ENCODE measurements at places on chromosomes 6 and 20.

GRCh38 chr6:148081076-148081475 is 261.6 kb upstream of the SASH1 start:
- no peaks in the 10 kb centered on the region for H3K36me3 ChIP-seq
- H3K27me3 ChIP-seq, result peaks cover 11% of the 10 kb centered on the region
- H3K4me1 ChIP-seq, result no peaks in the 10 kb centered on the region
- no peak overlapping the region for H3K27ac ChIP-seq

- H3K27ac ChIP-seq, result no peak overlapping the region
- no peaks in the 10 kb centered on the region for H3K36me3 ChIP-seq
- DNase-seq, result no peak
These were observed 441.1 kb upstream of the JARID2 start for GRCh38 chr6:14804785-14805210.

- H3K27ac ChIP-seq, result no peak overlapping the region
- DNase-seq, result no peak
- H3K4me3 ChIP-seq, result no peak overlapping the region
- peaks cover 1% of the 10 kb centered on the region for H3K4me1 ChIP-seq
- peaks cover 65% of the 10 kb centered on the region for H3K27me3 ChIP-seq
- no peaks in the 10 kb centered on the region for H3K36me3 ChIP-seq
These were observed 34.2 kb upstream of the TBXT start for GRCh38 chr6:166201878-166202277.

DNA sequence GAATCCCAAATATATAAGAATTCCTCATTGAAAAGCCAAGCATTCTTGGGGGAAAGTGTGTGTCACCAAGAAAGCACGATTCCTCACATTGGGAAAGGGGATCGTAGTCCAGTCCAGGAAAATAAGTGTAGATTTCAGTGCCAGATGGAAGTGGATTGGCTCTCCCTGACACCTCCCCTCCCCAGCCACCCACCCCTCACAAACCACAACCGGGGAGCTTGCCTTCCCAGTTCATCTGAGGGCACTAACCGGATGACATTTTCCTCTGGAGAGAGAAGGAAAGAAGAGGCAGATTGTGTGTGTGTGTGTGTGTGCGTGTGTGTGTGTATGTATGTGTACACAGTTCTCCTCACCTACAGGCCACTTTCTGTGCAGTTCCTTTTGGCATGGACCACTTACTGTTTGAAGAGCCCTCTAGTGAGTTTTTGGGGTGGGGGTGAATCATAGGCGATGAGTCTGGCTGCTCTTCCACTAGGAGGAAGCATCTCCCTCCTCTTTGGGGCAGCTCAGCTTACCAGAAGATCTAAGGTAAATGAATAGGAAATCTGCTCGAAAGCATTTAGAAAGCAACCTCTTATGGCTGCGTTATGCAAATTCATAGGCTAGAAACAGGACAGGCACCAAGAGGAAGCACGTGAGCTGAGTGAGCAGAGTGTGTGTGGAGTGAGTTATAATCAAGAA is 20.8 kb downstream of the DAAM2 start:
- H3K27ac ChIP-seq, result no peak overlapping the region
- DNase-seq, result no peak
- H3K4me3 ChIP-seq, result no peak overlapping the region
- no peaks in the 10 kb centered on the region for H3K36me3 ChIP-seq

DNA sequence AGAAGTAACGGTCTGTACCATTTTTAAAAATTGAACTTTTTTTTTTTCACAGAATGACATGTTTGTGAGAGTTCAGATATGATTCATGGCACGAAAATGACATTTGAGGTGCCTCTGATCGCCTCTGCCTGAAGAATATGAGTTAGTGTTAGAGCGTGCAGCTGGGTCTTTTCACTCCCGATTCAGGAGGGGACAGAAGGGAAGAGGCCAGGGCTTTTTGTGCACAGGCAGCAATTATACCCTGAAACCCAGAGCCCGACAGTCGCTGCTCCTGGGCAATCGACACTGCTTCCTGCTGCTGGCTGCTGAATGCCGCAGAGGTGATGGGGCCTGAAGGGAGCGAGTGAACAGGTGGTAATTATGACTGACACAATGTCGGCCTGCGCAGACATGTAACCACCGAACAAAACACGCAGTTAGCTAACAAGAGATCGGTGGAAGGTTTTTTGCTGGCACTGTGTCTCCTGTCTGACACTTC is 652.0 kb upstream of the NOX3 start:
- H3K4me1 ChIP-seq, result no peaks in the 10 kb centered on the region
- DNase-seq, result no peak
- no peaks in the 10 kb centered on the region for H3K27me3 ChIP-seq
- no peaks in the 10 kb centered on the region for H3K36me3 ChIP-seq

- peaks cover 3% of the 10 kb centered on the region for H3K36me3 ChIP-seq
- H3K4me1 ChIP-seq, result no peaks in the 10 kb centered on the region
- no peak overlapping the region for H3K27ac ChIP-seq
- H3K27me3 ChIP-seq, result no peaks in the 10 kb centered on the region
- DNase-seq, result no peak
These were observed 184.9 kb upstream of the SNX9 start for GRCh38 chr6:157637941-157638662.

GRCh38 chr6:11771473-11772048 is 7.0 kb downstream of the ADTRP start:
- H3K27me3 ChIP-seq, result peaks cover 66% of the 10 kb centered on the region
- no peak overlapping the region for H3K4me3 ChIP-seq
- DNase-seq, result no peak
- no peak overlapping the region for H3K27ac ChIP-seq
- H3K4me1 ChIP-seq, result no peaks in the 10 kb centered on the region
- no peaks in the 10 kb centered on the region for H3K36me3 ChIP-seq

DNA sequence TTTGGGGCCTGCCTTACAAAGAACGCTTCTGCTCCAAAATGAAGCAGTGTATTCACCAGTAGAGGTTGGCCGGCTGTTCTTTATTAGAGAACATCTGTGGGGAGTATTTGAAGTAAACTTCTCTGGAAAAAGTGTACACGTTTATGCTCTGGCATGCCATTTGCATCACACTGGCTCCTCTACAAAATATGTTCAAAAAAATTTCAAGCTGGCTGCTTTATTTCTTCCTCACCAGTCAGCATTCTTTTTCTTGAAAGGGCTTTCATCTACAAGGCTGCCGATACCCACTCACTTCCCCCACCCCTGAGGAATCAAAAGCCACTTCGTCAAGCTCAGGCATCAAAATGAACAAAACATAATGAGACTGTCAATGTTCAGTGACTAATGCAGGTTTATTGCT is 294.1 kb downstream of the TFAP2B start:
- H3K4me3 ChIP-seq, result no peak overlapping the region
- no peaks in the 10 kb centered on the region for H3K36me3 ChIP-seq
- no peak for DNase-seq
- H3K27ac ChIP-seq, result no peak overlapping the region
- H3K27me3 ChIP-seq, result no peaks in the 10 kb centered on the region

DNA sequence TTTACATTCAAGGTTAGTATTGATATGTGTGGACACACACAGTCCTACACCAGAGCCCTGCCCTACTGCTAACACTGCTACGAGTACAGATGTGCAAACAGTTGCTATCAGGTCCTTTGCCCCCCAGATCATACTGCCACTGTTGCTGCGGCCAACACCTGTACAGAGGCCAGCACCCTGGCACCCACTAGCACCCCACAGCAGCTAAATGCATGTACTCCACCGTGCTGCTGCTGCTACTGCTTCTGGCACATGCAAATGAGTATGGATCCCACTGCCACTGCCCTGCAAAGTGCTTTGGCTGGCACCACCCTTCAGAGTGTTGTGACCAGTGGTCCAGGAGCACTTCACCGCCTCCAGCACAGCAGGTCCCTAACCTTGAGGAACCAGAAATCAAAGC is 621.9 kb downstream of the GRIK2 start:
- H3K27me3 ChIP-seq, result no peaks in the 10 kb centered on the region
- DNase-seq, result no peak
- H3K4me3 ChIP-seq, result no peak overlapping the region
- no peaks in the 10 kb centered on the region for H3K4me1 ChIP-seq
- no peak overlapping the region for H3K27ac ChIP-seq

DNA sequence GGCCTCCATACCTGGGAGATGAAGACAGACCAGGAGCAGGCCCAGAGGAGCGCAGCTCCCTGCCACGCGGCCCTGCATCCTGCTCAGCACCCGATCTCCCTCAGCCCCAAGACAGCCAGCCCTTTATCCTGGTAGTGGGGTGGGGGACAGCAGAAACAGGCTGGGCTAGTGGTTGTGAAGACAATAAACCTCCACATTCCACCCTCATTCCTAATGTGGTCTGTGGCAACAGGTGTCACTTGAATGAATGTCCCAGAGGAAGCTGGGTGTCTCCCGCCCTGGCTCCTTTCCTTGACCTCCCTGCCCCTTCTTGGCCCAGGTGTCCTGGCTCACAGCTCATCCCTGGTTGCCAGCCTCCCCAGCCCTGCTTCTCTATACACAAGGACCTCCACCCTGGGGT is at the start of gene C6orf15:
C6orf15 (minus strand) TSS at position 98 of the 400 bp plus-strand sequence; CDS start at position 78, 20 bp downstream.
- H3K4me3 ChIP-seq, result no peak within 1 kb of the TSS
- peak within 1 kb of the TSS; percentile 9 for H3K27ac ChIP-seq
- peaks cover 6% of the 10 kb centered on the region for H3K36me3 ChIP-seq

DNA sequence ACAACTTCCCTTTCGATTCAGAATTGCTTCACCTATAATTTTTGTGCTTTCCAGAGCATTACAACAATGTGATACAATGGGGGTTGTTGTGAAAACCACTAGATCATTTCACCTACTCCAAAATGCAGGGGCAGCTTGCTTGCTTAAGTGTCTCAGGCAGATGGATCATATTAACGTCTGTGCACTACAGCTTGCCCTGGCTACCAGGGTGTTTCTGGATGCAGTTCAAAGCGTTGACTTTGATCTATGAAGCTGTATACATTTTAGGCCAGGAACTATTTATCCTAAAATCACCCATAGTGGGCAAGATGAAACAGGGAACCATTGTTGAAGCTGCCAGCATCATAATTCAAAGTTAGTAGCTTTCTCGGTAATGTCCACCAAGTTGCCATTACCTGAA is 339.5 kb upstream of the HSF2 start:
- DNase-seq, result no peak
- H3K4me3 ChIP-seq, result no peak overlapping the region
- H3K4me1 ChIP-seq, result no peaks in the 10 kb centered on the region

DNA sequence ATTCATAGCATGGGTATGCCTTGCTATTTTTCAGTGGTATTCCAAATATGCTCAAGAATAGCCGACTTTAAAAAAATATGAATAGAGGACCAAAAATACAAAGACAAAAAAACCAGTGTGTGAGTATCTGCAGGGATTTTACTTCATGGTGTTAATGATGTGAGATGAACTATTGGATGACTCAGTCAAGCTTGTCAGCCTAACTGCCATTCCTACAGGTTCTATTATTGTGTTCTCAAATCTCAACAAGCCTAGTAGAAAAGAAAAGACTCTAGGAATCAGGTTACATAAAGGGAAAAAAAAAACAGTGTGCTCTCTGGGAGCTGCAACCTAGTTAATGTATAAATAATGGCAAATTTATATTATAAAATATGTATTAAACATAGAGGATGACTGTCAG is 588.4 kb upstream of the BTBD3 start:
- H3K27ac ChIP-seq, result no peak overlapping the region
- no peak for DNase-seq
- H3K4me3 ChIP-seq, result no peak overlapping the region
- H3K4me1 ChIP-seq, result no peaks in the 10 kb centered on the region
- no peaks in the 10 kb centered on the region for H3K36me3 ChIP-seq
- no peaks in the 10 kb centered on the region for H3K27me3 ChIP-seq

DNA sequence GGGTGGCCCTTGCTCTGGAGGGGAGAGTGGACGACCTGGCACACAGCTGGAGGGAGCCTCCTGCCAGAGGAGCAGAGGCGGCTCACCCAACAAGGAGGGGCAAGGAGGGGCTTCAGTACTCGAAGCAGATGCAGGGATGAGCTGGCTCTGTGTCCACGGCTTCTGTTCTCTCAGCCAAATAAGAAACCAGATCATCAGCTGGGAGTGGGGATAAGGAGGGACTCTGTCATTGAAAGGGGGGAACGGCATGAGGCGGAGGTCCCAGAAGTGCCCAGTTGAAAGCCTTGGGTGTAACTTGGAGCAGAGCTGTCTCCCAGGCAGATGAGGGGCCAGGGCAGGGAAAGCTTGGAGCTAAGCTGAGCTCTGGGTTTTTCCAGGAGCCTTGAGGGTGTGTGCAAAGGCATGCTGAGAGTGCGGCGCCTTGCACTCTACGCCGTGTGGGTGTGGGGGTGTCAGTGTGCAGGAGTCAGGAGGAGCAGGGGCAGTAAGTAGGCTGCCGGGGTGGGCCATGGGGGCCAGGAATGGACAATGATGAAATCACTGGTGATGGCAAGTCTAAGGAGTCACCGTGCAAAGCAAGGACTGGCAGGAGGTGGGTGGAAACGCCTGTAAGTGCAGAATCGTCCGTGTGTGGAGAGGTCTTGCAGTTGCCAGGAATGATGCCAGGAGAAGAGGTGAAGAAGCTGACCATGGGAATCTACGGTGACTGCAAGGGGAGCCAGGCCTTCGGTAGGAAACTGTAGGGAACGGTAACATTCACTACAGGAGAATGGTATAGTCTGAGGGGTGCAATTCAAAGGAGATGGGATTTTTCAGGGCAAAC is 85.4 kb upstream of the FOXQ1 start:
- DNase-seq, result no peak
- no peaks in the 10 kb centered on the region for H3K4me1 ChIP-seq
- no peak overlapping the region for H3K27ac ChIP-seq
- no peak overlapping the region for H3K4me3 ChIP-seq
- H3K36me3 ChIP-seq, result peaks cover 3% of the 10 kb centered on the region
- peaks cover 26% of the 10 kb centered on the region for H3K27me3 ChIP-seq

DNA sequence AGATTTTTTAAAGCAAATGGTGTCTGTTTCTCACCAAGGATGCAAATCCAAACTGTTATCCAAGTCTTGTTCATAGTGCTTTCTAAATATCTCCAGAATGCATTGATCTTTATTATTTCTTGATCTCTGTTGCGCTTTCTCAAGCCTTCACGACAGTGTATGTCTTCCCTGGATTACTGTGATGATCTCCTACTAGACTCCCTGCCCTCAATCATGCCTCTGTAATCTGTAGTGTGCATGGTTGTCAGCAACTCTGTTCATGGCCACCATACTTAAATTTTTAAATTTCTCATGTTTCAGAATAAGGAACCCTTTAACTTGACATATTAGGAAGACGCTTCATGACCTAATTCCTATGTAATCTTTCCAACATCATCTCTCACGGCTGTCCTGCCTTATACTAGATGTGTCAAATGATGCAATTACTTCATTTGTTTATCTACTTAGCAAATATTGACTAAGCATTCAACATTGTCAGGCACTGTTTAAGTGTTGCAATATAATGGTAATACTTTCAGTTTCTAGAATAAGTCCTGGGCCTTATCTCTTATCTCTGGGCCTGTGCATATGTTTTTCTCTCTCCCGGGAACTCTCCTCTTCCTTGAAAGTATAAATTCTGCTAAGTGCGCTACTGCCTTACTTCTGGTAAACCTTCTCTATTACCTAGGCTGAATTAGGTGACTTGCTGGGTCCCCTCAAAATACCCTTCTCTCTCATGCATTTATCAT is 25.6 kb upstream of the AHI1 start:
- no peaks in the 10 kb centered on the region for H3K36me3 ChIP-seq
- DNase-seq, result no peak
- H3K27me3 ChIP-seq, result no peaks in the 10 kb centered on the region
- H3K4me3 ChIP-seq, result no peak overlapping the region

GRCh38 chr20:45337367-45338120 is 10.7 kb downstream of the SDC4 start:
- no peak overlapping the region for H3K4me3 ChIP-seq
- H3K27me3 ChIP-seq, result no peaks in the 10 kb centered on the region
- no peaks in the 10 kb centered on the region for H3K4me1 ChIP-seq
- H3K27ac ChIP-seq, result peak overlapping the region; percentile 41
- peaks cover 3% of the 10 kb centered on the region for H3K36me3 ChIP-seq

- H3K36me3 ChIP-seq, result peaks cover 4% of the 10 kb centered on the region
- H3K27me3 ChIP-seq, result no peaks in the 10 kb centered on the region
- DNase-seq, result no peak
- H3K27ac ChIP-seq, result no peak overlapping the region
- peaks cover 9% of the 10 kb centered on the region for H3K4me1 ChIP-seq
These were observed 38.5 kb downstream of the KCNQ2 start for GRCh38 chr20:63433756-63434531.
